ENCODE measurements at places on chromosomes 2 and 18. TPM values are rescaled to one million over a fixed set of nuclear protein-coding genes. Genes with fewer than 3 reads are reported as not detected.

- no peak overlapping the region for H3K4me3 ChIP-seq
- H3K4me1 ChIP-seq: no peaks in the 10 kb centered on the region
- no peaks in the 10 kb centered on the region for H3K36me3 ChIP-seq
Measured at GRCh38 chr2:204472375-204472774, 72.9 kb upstream of the PARD3B start.

The TUBB8B gene
- total RNA-seq: not detected

GRCh38 chr2:173496746-173497145 is 142.1 kb downstream of the CDCA7 start:
- DNase-seq: no peak
- peaks cover 2% of the 10 kb centered on the region for H3K27me3 ChIP-seq

GRCh38 chr18:7840411-7840810 is 273.3 kb downstream of the PTPRM start:
- no peak overlapping the region for H3K4me3 ChIP-seq
- H3K36me3 ChIP-seq: no peaks in the 10 kb centered on the region

The RNF125 gene
- total RNA-seq: 37.6 TPM

GRCh38 chr2:95333888-95334338 is 36.8 kb downstream of the KCNIP3 start:
- no peaks in the 10 kb centered on the region for H3K36me3 ChIP-seq
- H3K4me1 ChIP-seq: no peaks in the 10 kb centered on the region
- no peaks in the 10 kb centered on the region for H3K27me3 ChIP-seq
- no peak overlapping the region for H3K27ac ChIP-seq
- no peak overlapping the region for H3K4me3 ChIP-seq

The ZNF521 gene
- total RNA-seq: not detected

The TUBA3E gene
- total RNA-seq: not detected

DNA sequence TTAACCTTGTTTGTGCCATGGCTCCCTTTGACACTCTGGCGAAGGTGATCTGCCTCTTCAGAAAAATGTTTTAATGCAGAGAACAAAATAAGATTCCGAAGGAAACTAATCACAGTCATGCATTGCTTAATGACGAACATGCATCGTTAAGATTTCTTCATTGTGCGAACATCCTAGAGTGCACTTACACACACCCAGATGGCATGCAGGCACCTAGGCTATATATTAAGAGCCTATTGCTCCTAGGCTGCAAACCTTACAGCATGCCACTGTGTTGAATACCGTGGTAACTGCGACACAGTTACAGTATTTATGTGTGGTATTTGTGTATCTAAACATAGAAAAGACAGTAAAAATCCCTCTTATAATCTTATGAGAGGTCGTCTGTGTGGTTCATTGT is 8.3 kb downstream of the ASAP2 start:
- H3K36me3 ChIP-seq: no peaks in the 10 kb centered on the region
- no peak for DNase-seq
- peaks cover 25% of the 10 kb centered on the region for H3K27me3 ChIP-seq
- H3K4me1 ChIP-seq: peaks cover 3% of the 10 kb centered on the region

The RBFA gene
- total RNA-seq: 29.5 TPM
